Parietal lobe (tissue), 2 donors: ENCODE measurements at places on chromosomes 1 and 21. TPM values are rescaled to one million over a fixed set of nuclear protein-coding genes. Genes with fewer than 3 reads are reported as not detected.

The ERMAP gene
- total RNA-seq = 3.1 TPM

The RAP1A gene
- total RNA-seq = 21.0 TPM

The GPR153 gene
- total RNA-seq = 27.2 TPM

The MORC3 gene
- 124 TPM for total RNA-seq

The TESK2 gene
- total RNA-seq = 1.6 TPM

The HCN3 gene
- total RNA-seq = 27.2 TPM

The FCRL6 gene
- not detected for total RNA-seq

The GPR25 gene
- not detected for total RNA-seq

The KRTAP13-2 gene
- not detected for total RNA-seq

The CHAF1B gene
- 1.9 TPM for total RNA-seq

The CYYR1 gene
- total RNA-seq = 1.9 TPM

The RHBDL2 gene
- not detected for total RNA-seq

The NIBAN1 gene
- total RNA-seq = 1.6 TPM

The RERE gene
- 534 TPM for total RNA-seq

The YIPF1 gene
- 14.1 TPM for total RNA-seq

The CHODL gene
- 2.8 TPM for total RNA-seq

The RHD gene
- not detected for total RNA-seq

The SEMA6C gene
- total RNA-seq = 40.1 TPM

The PALMD gene
- total RNA-seq = 49.1 TPM

The RNU1-1 gene
- total RNA-seq = under 0.01 TPM

The PRKAA2 gene
- 31.3 TPM for total RNA-seq

The SLAMF8 gene
- not detected for total RNA-seq

The WDR77 gene
- 31.3 TPM for total RNA-seq

The NBPF15 gene
- total RNA-seq = 106 TPM

The LIX1L gene
- total RNA-seq = 21.9 TPM
